ENCODE measurements at places on chromosomes 5 and 9. TPM values are rescaled to one million over a fixed set of nuclear protein-coding genes. Genes with fewer than 3 reads are reported as not detected.

GRCh38 chr5:175377816-175378215, 66.2 kb downstream of the DRD1 start:
- peak; percentile 64 for DNase-seq

GRCh38 chr5:143319437-143320227, 83.9 kb downstream of the NR3C1 start:
- no peak for DNase-seq

DNA sequence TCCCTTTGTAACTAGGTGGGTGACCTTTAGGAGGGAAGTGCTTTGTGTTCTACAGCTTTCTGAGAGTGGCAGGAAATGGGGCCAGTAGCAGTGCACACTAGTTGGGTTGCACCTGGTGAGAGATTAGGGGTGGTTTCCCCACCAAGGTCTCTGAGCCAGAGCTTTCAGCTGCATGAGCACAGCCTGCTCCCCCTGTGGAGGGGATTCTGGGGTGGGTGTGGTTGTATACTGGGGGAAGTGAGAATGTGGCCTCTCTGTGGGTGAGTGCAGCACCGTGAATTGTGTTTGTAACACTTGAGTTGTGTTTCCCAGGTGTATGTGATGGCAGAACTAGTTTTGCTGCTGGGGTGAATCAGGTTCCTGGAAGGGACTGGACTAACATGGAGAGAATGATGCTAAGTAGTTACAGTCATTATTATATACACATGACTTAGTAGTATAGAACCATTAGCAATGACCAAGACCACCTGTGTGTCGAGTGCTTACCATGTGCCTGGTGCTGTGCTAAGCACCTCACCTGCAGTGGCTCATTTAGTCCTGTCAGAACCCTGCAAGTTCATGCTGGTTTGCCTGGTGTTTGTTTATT, 11.8 kb upstream of the CXXC5 start:
- DNase-seq, result no peak

- no peak for DNase-seq
These were observed 106.6 kb downstream of the PDE8B start for GRCh38 chr5:77316871-77317661.

GRCh38 chr5:113302120-113302519, 132.7 kb downstream of the TSSK1B start:
- DNase-seq, result no peak

DNA sequence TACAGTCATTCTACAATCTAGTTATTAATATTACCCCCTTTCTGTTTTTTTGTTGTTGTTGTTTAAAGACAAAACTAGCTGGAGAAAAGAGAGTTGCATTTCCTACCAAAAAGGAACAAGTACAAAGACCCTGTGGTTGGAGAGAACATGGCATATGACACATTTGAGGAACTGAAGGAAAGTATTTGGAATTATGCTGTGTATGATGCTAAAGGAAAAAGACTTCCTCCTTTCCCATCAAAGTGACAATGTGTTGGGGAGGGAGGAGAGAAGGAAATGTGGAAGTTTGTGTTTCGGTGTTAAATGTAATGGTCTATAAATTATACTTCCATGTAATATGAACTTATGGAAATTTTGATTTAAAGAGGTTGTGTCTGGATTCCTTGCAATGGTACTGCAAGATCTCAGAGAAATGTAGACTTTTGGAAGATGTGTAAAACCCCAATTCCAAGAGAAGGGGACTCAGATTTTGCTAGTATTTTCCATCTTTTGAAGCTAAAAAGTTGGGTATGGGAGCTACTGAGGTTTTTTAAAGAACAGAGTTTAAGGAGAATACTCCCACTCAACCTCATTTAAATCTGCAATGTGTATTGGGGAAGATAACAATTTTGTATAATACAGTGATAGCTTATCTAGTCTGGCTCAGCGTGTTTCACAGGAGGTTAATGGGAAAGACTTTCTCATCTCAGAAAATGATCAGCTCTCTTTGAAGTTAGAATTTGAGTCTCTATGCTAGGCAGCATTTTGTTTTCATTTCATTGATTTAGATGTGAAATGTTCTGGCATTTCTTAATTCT, 15.4 kb upstream of the TNFSF8 start:
- DNase-seq, result no peak

DNA sequence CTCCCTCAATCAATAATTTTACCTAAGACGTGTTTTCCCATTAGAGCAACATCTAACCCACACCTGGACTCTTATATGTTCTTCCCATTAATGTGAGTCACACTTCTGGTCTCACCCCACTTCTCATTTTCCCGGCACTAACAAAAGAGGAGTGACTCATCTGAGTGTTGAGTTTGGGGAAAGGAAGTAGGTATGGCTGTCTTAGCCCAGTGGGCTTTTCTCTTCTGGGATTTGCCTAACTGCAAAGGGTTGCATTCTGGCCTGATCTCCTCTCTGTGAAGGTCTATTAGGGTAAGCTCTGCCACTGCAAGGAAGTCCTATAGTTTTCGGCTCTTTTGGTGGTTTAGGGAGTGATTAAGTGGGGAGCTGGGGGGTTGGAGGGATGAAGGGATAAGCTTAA, 195.6 kb downstream of the KIAA0825 start:
- peak; percentile 23 for DNase-seq

GRCh38 chr9:135141183-135141774, 53.8 kb downstream of the OLFM1 start:
- DNase-seq, result no peak

DNA sequence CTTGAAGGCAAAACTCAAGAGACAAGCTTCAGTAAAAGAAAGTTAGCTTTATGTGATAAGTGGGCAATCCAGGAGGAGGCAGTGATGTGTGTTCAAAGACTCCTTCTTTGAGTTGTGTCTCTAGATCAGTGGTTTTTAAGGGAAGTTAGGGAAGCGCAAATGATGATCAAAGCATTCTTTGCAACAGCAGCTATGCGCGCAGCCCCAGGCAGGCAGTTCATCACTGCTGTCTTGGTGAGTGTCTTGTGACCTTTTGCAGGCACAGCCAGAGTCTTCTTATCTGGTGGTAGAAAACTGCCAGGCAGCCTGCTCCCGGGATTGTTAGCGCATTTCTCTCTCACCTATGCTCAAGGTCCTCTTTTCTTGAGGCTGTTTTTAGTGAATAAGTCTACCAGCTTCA, 40.3 kb upstream of the CLK4 start:
- no peak for DNase-seq

GRCh38 chr5:172689801-172690200, 48.7 kb downstream of the NEURL1B start:
- DNase-seq, result no peak

DNA sequence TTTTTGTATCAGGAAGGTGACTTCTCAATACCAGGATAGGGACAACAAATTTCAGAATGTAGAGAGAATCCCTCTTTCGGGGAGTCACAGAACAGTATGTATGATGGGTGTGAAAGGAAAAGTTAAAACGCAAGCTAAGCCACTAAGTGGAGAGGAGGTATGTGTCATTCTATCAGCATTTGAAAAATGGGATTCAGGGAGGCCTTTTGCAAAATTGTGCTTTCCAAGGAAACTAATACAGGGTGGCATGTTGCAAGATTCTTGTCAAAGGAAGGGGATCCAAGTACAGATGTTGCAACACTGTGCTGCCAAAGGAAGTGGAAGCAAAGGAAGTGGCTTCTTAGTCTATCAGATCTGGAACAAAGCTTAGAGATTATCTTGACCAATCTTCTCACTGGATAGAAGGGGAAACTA, 12.6 kb upstream of the TNIP1 start:
- no peak for DNase-seq

The CMYA5 gene
- 0.20 TPM for total RNA-seq

The AIF1L gene
- 1.0 TPM for total RNA-seq

The SGCD gene
- total RNA-seq, result 5.8 TPM

The CSF1R gene
- 0.06 TPM for total RNA-seq

The HTR4 gene
- not detected for total RNA-seq

Data from SJCRH30 (cell line).